ENCODE measurements at places on chromosomes 11 and 22.

DNA sequence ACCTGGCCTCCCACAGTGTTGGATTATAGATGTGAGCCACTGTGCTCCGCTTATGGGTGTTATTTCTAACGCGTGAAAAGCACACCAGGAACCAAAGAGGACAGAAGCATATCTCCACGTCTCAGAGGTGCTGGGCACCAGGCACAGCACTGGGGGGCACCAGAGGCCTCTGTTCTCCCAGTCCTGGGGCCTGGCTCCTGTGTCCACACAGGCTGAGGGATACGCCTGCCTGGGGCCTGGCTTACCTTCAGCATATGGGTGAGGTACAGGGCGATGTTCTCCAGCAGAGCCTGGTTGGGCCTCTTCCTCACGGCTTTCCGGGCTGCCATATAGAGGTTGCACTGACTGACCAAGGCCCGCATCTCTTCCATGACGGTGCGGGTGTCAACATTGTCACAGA, 24.7 kb upstream of the NAP1L4 start:
- no peak for DNase-seq

DNA sequence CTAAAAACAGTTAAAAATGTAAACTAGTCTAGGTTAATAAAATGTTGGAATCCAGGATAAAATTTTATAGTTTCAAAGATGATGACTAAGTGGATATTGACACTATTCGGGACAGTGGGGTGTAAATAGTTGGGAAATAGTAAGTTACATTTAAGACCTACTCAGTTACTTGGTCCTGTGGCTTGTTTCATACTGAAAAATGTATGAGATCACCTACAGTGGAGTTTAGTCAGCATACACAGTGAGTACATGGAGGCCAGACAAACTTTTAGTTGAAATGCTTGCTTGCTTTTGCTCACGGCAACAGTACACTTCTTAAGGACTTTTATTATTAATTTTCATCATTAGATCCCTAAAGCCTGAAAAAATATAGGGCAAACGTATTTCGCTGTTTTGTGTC, 16.1 kb downstream of the TRIM22 start:
- DNase-seq, result no peak

GRCh38 chr11:104279587-104279986, 115.6 kb upstream of the PDGFD start:
- no peak for DNase-seq

GRCh38 chr22:49324527-49325491, 502.9 kb downstream of the BRD1 start:
- DNase-seq, result no peak

DNA sequence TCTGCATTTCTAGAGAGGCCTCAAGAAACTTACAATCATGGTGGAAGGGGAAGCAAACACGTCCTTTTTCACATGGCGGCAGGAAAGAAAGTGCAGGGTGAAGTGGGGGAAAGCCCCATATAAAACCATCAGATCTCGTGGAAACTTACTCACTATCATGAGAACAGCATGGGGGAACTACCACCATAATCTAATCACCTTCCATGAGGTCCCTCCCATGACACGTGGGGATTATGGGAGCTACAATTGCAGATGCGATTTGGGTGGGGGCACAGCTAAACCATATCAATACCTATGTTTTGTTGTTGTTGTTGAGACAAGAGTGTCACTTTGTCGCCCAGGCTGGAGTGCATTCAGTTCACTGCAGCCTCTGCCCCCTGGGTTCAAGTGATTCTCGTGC, 29.9 kb downstream of the SFI1 start:
- DNase-seq, result no peak

GRCh38 chr11:95715777-95716241, 73.8 kb downstream of the FAM76B start:
- no peak for DNase-seq

- peak; percentile 1 for DNase-seq
Measured at GRCh38 chr11:112355726-112356125, 95.1 kb upstream of the PLET1 start.

DNA sequence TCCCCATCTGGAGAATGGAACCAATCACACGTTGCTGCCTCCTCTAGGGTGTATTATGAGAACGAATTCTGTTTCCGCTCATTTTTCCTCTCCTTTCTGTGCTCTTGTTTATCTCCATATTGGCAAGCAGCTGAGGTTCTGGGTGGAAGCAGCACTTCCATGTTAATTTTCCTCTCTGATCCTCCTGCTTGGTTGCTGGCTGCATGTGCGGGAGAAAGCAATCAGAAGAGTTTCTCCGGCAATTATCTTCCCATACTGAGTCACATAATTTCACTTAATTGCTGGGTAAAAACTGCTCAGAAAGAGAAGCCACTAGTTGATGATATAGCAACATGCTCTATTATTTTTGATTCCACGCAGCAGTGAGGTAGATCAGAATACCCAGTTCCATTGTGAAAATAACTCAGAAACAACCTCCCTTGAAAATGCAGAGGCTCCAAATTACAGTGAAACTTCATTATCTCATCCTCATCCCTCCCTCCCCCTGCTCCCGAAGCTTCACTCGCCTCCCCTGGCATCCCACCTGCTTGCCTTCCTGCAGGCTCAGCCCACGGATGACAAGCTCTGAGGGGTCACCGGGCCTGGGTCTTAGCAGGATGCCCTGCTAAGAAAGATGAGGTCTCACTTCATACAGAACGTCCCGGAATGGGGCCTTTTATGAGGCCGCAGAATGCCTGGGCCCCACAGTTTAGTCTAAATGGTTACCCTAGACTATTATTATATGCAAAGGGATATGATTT, 20.4 kb downstream of the FXYD6 start:
- DNase-seq, result no peak

DNA sequence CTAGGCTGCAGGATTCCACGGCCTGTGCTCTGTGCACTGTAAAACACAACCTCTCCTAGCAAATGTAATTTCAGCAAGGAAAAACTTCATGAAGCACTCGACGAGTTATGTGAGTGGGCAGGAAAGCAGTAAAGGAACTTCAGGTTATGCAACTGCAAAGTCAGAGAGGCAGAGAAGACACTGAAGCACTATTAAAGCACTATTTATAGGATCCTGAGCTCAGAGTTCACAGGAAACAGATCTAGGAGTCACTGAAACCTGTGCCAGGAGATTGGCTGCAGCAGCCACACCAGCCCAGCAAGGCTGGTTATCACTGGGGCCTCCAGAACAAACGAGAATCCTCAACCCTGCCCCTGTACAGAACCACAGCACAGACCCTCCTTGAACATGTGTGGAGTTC, 2.5 kb downstream of the SMIM35 start:
- DNase-seq, result no peak

DNA sequence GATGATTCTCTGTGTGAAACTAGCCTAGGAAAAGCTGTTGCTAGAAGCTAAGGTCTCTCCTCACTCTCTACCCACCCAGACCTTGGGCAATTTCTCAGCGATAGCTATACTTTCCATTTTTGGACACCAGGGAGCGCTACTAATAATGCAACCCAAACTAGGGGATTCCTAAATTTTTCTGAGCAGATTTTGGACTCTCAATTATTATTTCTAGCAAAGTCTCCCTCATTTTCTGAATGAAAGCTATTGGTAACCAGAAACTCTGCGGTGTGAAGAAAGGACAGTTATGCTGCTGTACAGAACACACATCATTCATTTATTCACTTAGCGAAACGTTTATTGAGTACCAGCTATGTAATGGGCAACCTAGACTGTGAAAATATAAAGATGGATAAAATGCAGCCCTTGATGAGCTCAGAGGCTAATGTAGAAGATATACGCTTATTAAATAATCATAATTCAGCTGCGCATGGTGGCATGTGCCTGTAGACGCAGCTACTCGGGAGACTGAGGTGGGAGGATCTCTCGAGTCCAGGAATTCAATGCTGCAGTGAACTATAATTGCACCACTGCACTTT, 6.1 kb upstream of the STIM1 start:
- peak; percentile 34 for DNase-seq

- DNase-seq, result no peak
Measured at GRCh38 chr22:41745968-41746367, 46.7 kb downstream of the MEI1 start.

DNA sequence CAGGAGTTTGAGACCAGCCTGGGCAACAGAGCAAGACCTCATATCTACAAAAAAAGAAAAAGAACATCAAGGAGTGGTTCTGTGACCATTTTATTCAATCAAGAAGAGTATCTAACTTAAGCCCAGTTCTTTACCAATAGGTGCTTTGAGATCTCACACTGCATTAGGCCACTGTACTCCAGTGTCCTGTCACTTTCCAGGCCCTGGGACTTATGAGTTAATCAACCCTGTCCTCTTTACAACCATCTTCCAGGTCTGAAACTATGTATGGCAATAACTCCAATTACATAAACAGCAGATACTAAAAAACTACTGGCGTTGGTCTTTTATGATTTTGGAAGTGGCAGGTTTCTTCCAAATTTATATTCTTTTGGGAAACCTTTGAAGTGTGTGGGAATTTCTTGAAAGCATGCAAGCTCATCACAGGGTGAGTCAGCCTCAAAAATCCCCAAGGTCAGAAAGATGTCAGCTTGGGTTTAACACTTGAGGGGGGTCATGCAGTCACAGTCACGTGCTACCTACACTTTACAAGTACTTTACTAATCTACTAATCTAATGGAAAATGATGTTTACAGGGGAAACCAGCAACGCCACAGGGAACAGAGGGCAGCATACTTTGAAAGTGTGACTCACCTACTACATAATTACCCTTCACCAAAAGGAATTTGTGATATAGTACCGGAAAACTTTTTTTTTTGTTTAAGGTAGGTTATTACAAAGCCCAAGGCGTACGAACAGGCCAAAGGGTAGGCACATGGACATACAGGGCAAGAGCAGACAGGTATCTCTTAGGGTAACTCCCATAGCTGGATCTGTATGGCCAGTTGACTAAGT, 15.6 kb downstream of the PISD start:
- DNase-seq, result peak; percentile 28

GRCh38 chr11:111934306-111934705, 2.8 kb upstream of the DIXDC1 start:
- no peak for DNase-seq

- no peak for DNase-seq
Measured at GRCh38 chr11:68331338-68331947, 19.1 kb downstream of the LRP5 start.

- DNase-seq, result no peak
Measured at GRCh38 chr11:64677441-64678023, 45.5 kb downstream of the NRXN2 start.

DNA sequence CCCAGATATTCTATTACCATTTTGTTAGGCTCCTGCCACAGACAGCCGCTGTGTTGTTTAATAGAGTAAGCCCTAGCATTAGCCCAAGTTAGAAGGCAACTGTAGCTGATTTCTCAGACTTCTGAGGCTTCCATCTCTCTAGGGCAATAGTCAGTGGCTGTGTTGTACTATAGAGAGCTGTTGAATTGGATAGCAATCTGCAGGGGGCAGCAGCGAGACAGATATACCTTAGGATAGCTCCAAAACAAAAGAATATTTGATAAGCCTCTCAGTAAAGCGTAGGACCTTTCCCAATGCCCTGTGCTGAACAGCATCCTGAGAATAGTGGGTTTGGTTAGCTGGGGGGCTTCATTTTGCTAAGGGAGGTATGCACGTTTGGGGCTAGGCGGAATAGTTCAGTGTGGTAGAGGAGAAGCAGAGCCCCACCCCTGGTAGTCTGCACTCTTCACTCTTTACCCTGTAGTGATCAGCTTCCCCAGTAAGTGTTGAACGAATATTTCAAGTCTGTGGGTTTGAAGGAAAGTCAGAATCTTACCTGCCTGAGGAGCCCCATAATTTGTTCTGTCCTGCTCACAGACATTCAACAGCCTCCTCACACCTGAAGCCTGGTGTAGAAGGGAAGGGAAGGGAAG, 515.1 kb downstream of the INSC start:
- no peak for DNase-seq

GRCh38 chr11:65100674-65101350, 4.8 kb downstream of the VPS51 start:
- no peak for DNase-seq

- DNase-seq, result no peak
Measured at GRCh38 chr11:63239254-63239653, 4.1 kb downstream of the SLC22A25 start.

DNA sequence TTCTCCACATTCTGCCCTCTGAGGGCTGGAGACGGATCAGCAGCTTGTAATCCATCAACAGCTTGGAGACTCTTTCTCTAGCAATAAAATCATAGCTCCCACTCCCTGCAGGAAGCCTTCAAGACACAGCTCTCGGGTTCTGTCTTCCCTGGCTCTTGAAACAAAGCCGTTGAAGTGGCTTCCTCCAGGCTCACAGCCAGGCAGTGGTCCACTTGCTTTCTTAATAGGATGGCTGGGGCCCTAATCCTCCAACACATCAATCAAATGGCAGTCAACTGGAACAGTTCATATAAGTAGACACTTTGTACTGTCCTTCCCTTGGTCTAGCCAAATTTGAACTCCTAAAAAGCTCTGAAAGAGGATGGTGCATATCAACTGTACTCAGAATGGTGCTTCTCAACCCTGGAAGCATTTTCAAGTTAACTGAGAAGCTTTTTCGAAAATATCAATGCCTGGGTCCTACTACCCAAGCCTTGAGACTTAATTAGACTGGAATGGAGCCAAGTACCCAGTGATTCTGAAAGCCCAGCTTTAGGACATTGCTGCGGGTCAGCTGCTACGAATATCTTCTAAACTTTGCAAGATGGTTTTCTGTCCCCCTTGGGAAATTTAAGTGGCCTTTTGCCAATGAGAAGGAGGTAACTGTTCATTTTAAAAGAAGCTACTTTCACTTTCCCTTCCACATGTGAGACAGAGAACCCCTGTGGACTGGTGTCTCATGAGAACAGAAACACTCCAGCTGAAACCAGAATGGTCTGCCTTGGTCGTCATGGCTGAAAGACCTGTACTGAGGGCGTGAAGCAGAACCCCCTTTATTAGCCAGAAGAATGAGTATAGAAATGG, 74.7 kb downstream of the SC5D start:
- no peak for DNase-seq

- DNase-seq, result peak; percentile 23
Measured at GRCh38 chr11:61477727-61478148, 30.8 kb upstream of the LRRC10B start.

GRCh38 chr11:9112075-9112474, 20.7 kb upstream of the SCUBE2 start:
- DNase-seq, result no peak

GRCh38 chr11:120682866-120683265, 171.3 kb downstream of the GRIK4 start:
- DNase-seq, result no peak

GRCh38 chr22:49799431-49800075, 28.1 kb downstream of the BRD1 start:
- no peak for DNase-seq
